NK-92 treated with Interleukin-12 subunit alpha and Interleukin-12 subunit beta, amount 100 ng/mL, for 24 hours (cell line): ENCODE measurements at places on chromosomes 2 and 18.
A peak's percentile ranks its signal among the peaks of the same experiment; 100 is the strongest.

- peak; percentile 83 for DNase-seq
These were observed 30.2 kb upstream of the RIOK3 start for GRCh38 chr18:23422751-23423418.

- no peak for DNase-seq
These were observed 88.3 kb upstream of the HS6ST1 start for GRCh38 chr2:128406736-128407554.

- no peak for DNase-seq
These were observed 74.2 kb downstream of the CDK15 start for GRCh38 chr2:201880579-201880978.

- no peak for DNase-seq
These were observed 251.1 kb upstream of the PIK3C3 start for GRCh38 chr18:41703744-41704530.

DNA sequence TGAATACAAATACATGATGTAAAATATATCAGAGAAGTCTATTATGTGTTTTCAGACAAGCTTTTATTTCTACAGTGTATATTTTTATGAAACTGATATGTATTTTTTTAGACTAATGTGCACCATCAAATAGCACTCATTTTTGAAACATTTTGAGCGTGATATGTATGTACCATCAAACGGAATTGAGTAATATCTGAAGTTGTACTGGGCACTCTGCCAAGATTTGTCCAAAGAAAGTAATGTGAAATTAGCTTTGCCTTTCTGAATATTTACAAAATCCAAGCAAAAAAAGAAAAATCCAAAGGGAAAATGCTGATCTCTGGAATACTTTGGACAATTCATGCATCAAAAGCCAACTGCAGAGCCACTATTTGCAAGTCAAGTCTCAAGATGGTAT, 972.0 kb downstream of the DPP10 start:
- no peak for DNase-seq

DNA sequence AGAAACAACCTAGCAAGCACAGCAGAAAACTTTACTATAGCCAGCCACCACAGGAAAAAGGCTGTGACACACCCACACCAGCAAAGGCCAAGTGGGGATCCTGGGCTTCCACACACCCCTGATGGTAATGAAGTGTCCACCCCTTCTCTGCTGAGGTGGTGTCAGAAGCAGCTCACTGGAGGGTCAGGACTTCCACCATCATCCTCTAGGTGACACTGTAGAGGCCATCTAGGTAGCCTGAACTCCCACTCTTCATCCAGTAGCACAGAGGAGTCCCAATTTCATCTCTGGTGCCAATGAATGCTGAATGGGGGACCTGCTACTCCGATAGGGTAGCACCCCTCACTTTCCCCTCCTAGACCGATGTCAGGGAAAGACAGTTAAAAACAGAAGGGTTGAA, 1544.4 kb downstream of the LRP1B start:
- no peak for DNase-seq

GRCh38 chr2:128512379-128513115, 193.9 kb upstream of the HS6ST1 start:
- no peak for DNase-seq

DNA sequence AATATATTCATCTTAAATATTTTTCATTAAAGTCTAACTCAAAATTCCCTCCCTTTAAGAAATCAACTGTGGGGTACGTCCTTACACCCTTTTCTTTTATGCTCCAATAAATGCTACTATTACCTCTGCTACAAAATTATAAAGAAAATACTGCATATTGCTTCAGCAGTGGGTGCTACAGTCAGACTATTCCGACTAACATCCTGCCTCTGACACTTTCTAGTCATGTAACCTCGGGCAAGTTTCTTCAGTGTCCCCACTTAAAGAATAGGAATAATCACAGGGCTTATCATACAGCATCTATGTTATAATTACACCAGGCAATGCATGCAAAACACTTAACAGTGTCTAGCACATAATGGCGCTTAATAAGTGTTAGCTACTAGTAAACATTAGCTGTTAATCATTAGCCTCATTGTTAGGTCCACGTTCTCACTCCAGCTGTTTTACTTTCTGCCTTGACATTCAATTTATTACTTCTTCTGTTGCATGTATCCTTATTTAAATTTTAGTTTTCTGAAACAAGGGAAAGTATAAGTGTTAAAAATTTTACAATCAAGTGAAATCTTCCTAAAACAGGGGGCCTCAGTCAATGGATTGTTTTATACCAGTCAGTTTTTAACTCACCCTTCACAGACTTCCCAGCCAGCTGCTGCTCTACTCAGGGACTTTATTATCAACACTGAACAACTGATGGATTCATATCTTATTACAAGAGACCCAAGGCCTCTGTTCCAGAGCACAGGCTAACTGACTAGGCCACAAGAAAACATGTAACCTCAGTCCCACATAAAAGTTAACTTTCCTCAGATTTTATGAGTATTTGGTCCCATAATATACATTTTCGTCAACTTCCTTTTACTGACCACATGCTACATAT, 54.0 kb downstream of the CLASP1 start:
- DNase-seq: no peak

DNA sequence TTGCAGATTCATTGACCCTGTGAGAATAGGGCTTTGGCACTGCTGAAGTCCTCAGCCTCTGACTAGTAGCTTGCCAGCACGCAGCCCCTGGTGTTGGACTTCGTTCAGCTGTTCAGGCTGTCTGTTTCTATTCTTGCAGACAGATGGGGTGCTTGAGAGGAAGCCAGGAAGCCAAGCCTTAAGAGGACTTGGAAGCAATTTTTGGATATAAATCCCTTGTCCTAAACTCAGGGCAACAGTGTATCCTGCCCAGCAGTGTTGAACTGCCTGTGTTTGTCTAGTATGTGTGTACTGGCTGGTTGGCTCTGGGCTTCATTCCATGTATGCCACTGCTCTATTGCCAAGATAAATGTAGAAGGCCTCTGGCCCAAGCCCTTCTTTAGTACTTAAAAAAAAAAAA, 108.6 kb downstream of the COMMD1 start:
- no peak for DNase-seq

DNA sequence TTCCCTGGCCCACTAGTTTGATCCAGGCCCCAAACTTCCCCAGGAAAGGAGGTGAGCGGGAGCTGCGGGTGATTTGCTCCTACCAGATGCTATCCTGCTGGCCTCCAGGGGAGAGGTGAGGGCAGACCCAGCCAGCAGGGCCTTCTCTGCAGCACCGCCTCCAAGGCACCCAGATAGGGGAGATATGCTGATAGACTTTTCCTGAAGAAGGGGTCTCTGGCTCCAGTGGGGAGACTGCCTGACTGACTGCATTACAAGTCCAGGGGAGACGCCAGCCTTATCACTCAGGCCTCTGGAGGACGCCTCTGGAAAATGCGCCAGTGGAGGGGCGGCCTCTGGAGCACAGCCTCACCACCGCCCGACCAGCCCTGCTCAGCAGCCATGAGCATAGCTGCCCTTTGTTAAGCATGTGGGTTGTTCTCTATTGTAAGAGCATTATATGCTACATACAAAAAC, 60.6 kb upstream of the SMAD7 start:
- no peak for DNase-seq

DNA sequence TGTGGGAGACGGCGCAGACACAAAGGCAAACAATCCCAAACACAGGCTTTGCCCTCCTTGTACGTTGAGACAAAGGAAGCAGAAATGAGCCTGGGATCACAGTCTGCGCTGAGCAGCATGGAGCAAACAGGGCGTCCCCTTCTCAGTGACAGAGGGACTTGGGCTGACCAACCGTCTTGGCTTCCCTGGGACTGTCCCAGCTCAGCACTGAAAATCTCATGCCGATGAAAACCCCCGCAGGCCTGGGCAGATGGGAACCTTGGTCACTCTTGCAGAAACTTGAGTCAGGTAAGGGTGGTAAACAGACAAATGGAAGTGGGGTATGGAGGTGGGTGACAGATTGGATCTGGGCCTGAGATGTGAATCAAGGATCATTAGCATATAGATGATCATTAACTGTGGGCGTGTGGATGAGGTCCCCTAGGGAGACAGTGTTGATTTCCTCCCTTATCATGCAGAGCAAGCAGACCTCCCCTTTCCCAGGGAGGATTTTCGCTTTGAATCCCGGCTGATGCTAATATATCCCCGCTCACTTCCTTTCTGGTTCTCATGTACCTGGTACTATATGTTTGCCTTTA, 19.1 kb upstream of the SH3BP4 start:
- no peak for DNase-seq

DNA sequence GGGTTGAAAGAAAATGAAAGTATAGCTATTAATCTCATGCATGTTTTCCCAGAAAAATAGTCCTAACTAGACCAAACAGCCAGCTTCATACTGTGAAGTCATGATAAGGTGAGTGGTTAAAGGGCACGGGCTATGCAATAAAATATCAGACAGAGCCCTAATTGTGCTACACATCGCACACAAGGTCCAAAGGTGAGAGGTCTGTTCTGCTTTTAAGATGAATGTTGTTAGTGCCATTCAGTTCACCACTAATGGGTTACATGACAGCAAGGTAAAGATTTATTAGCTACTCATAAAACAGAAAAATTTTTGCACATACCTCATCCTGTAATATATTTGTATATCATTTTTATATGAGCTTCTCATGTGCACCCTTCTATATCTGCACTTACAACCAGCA, 105.0 kb upstream of the STK17B start:
- DNase-seq: no peak

DNA sequence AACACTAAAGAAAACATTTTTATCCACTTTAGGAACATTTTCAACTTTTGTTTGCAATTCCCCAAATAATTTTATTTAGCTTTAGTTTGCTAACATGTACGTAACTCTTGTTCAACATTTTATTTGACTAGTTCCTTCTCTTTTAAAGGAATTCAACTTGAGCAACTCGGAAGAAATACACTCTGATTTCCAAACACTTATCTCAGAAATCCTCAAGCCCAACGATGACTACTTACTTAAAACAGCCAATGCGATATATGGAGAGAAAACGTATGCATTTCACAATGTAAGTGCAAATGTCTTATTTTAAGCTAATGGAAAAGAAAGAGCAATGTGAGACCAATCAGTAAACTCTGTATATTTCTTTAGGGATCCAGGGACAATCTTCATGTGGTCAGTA, 10.1 kb downstream of the SERPINB10 start:
- no peak for DNase-seq

DNA sequence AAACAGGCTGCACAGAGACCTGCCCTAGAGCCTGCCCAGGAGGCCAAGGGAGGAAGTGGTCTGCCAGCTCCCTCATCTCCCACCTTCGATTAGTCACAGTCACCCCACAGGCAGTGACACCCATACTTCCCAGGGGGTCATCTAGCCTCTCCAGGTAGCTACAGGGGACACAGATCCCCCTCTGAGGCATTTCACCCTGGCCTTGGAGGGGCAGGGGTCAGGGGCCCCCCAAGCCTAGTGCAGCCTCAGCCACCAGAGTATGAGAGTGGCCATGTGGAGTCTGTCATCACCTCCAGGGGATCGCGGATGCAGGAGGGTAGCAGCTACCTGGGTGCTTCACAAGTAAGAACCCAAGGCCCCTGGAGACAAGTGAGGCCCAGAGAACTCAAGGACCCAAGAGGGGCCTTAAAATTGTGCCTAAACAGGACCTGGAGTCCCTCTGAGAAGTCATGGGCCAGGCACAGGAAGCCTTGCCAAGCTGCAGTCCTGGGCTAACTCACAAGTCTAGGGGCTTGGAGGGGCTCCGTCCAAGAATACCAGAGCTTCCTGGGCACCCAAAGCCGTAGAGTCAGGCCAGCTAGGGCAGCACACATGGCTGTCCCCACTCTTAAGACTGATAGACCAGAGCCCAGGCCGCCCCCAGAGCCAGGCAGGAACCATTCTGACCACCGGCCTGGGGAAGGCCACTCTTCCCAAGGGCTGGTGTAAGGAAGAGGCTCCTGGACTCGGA, 354.3 kb upstream of the ID2 start:
- no peak for DNase-seq

- peak; percentile 53 for DNase-seq
These were observed 6.9 kb upstream of the STAT1 start for GRCh38 chr2:191020742-191021381.

- no peak for DNase-seq
These were observed 1277.0 kb upstream of the SLC39A10 start for GRCh38 chr2:194380011-194380410.

- no peak for DNase-seq
These were observed 540.9 kb upstream of the NRP2 start for GRCh38 chr2:205141381-205141780.

DNA sequence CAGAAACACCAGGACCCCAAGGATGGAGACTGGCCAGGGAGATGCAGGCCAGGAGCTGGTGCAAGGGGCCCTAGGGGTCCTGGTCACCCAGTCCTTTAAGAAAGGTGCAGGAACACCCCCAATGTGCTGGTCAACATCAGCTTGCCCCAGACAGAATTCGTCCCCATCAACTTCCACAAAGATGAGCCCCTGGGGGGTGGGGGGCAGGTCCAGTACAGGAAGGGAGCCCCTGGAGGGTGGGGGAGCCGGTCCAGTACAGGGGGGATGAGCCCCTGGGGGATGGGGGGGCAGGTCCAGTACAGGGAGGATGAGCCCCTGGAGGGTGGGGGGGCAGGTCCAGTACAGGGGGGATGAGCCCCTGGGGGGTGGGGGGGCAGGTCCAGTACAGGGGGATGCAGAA, 160.7 kb upstream of the SALL3 start:
- no peak for DNase-seq

DNA sequence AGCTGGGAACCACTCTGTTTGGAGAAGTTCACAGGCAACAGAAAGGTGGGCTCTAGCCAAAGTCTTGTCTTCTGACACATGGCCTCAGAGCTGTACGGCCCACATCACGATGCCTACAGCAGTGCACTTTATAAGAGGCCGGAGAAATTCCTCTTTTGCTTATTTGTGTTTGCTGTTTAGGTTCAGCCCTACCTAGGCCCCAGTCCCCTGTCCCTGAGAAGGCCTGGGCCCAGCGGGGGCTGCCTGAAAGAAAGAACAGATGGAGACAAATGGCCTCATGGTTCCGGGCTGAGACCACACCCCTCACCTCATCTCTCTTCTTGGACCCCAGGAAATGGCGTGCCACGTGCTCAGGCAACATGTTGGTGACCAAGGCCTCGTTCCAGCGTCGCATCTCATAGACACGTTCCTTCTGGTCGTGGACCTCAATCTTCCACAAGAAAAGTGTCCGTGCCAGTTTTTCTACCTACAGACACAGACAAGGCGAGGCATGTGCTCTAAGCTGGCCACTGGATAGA, 30.9 kb downstream of the CENPO start:
- no peak for DNase-seq

DNA sequence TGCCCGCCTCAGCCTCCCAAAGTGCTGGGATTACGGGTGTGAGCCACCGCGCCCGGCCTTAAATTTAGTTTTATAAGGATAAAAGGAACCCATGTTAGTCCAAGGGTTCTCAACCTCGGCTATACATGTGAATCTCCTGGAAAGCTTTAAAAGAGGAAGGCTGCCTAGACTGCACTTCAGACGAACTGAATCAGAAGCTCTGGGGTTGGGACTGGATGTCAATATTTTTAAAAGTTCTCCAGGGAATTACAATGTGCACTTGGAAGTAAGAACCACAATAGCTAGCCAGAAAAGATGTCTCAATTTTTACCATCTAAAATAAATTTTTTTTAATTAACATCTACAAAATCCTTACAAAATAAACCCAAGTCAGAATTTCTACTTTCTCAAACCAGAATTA, 10.1 kb downstream of the LMAN2L start:
- DNase-seq: no peak

- no peak for DNase-seq
These were observed 329.9 kb upstream of the RAB12 start for GRCh38 chr18:8279346-8279745.
